ENCODE measurements at places on chromosomes 16 and 17. TPM values are rescaled to one million over a fixed set of nuclear protein-coding genes. Genes with fewer than 3 reads are reported as not detected.

SGCA gene
- 13.0 TPM for total RNA-seq

VAT1L gene
- total RNA-seq = not detected

AHSP gene
- total RNA-seq = not detected

CCL14 gene
- not detected for total RNA-seq

BIRC5 gene
- 11.9 TPM for total RNA-seq

NUPR1 gene
- total RNA-seq = 124 TPM

SPIRE2 gene
- 4.1 TPM for total RNA-seq

DNA sequence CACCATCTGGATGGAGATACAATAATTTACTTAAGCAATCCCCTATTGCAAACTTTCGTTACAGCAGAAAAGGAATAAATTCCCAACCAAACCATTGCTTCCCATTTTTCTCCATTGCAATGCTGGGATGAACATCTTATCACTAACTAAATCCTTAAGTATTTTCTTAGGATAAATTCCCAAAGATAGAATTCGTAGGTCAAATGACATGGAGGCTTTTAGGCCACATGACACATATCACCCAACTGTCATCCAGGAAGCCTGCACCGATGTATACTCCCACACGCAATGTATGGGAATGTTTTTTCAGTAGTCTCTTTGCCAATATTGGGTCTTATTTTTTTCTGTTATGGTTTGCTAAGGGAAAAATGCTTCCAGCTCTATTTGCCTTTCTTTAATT, 1.6 kb upstream of the TLCD2 start:
- H3K36me3 ChIP-seq = peaks cover 21% of the 10 kb centered on the region
- H3K4me1 ChIP-seq = peaks cover 43% of the 10 kb centered on the region
- H3K4me3 ChIP-seq = no peak overlapping the region
- no peaks in the 10 kb centered on the region for H3K27me3 ChIP-seq

- no peaks in the 10 kb centered on the region for H3K36me3 ChIP-seq
- peaks cover 58% of the 10 kb centered on the region for H3K4me1 ChIP-seq
- H3K27me3 ChIP-seq = no peaks in the 10 kb centered on the region
- no peak overlapping the region for H3K4me3 ChIP-seq
Observed at GRCh38 chr17:27538156-27538955, 82.1 kb downstream of the KSR1 start.

GRCh38 chr17:6712854-6713129, 377 bp downstream of the SLC13A5 start:
- H3K27ac ChIP-seq = no peak overlapping the region
- peaks cover 10% of the 10 kb centered on the region for H3K4me1 ChIP-seq
- H3K27me3 ChIP-seq = peaks cover 41% of the 10 kb centered on the region
- no peak for DNase-seq

- peak overlapping the region; percentile 20 for H3K27ac ChIP-seq
- H3K4me1 ChIP-seq = peaks cover 32% of the 10 kb centered on the region
- H3K27me3 ChIP-seq = no peaks in the 10 kb centered on the region
- H3K4me3 ChIP-seq = no peak overlapping the region
Observed at GRCh38 chr17:51059781-51060180, 60.9 kb downstream of the SPAG9 start.

DNA sequence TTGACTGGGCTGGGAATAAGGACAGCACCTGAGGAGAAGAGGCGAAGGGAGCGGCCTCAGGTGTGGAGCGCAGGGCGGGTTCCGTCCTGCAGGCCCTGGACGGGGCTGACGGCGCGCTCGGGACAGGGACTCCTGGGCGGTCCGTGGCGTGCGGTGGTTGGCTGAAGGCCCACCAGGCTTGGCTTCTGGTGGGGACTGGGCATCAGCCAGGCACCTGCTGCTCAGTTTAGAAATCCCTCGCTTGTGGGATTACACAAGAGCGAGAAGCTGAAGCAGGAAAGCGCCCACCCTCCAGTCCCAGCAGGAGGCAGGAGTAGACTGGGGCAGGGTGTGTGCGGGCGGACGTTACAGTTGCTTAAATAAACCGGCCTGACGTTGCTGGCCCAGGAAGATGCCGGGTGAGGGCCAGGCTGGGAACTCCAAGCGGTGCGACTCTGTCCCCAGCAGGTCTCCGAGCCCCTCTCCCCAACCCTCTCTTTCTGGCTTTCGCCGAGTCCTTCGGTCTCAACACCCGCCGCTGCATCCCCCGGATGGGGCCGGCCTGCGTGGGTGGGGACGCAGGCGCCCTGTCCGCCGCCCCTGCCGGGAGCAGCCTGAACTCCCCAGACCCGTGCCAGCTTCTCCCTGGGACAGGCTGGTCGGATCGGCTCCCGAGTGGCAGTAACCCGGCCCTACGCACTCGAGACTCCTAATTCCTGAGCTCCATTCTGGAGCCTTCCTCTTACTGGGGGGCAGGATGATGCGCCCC, 639 bp downstream of the MIF4GD start:
- peaks cover 8% of the 10 kb centered on the region for H3K36me3 ChIP-seq
- peaks cover 16% of the 10 kb centered on the region for H3K4me1 ChIP-seq
- H3K27me3 ChIP-seq = no peaks in the 10 kb centered on the region
- peak; percentile 89 for DNase-seq
- H3K4me3 ChIP-seq = peak overlapping the region; percentile 81

DNA sequence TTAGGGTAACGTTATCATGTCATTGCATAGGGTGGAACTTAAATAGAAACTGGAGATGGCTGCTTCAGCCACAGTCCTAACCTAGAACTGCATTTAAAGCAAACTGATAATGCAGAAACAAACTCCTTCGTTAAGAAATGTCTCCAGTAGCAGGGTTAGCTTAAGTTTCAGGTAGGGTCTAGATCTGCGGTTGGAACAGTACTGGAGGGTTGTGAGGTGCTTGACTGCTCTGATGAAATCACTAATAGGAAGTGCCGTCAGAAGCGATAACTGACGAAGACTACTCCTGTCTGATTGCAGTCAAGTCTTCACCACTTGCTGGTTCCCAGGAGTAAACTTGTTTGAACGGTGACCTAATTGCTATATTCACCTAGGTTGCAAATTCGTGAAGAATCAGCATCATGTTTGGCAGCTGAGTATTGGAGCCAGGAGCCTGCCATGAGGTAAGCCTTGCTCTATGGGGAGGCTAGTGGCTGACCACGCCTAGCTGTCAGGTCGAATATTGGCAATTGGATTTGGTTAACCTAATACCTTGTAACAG, 24.5 kb downstream of the TRPV2 start:
- no peak for DNase-seq
- H3K27me3 ChIP-seq = no peaks in the 10 kb centered on the region
- peaks cover 43% of the 10 kb centered on the region for H3K4me1 ChIP-seq
- peak overlapping the region; percentile 99 for H3K4me3 ChIP-seq
- H3K27ac ChIP-seq = peak overlapping the region; percentile 97

DNA sequence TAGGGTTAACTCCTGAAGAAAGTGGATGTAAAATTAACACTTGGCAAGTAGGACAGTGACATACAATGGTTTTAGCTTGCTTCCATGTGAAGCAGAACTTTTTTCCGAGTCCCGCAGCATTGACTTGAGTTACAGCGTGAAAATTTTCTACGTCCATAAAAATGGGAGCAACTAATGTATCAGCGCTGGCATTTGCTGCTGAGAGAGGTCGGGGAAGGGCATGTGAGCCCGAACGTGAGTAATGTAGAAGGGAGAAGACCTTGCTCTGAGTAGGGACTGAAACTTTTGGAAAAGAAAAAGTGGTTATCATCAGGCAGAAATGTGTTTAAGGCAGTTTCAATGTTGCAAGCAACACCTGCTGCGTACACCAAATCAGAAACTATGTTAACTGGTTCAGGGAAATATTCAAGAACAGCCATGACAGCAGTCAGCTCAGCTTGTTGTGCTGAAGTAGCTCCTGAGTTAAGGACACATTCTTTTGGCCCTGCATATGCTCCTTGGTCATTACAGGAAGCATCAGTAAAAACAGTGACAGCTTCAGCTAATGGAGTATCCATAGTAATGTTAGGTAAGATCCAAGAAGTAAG, 70.9 kb upstream of the ARL4D start:
- no peaks in the 10 kb centered on the region for H3K36me3 ChIP-seq
- H3K27ac ChIP-seq = no peak overlapping the region
- DNase-seq = no peak

DNA sequence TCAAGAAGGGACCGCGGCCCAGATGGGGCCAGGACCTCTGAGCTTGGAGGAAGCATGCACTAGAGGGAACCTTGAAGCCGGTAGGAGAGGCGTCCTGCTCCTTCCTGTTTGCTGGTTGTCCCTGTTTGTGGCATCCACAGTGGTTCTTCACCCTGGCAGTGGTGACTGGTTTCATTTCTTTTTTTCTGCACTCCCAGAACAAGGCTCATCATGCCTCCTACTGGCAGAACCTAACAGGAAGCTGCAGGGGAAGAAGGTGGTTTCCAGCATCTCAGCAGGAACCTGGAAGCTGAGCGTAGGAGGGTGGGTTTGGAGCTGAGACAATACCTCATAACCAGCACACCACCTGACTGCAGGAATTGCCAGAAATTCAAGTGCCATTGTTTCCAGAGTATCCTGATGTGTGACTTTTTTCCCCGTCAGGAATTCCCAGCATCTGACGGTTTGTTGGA, 5.8 kb downstream of the TMEM231 start:
- DNase-seq = no peak
- H3K4me1 ChIP-seq = peaks cover 5% of the 10 kb centered on the region
- H3K27me3 ChIP-seq = no peaks in the 10 kb centered on the region
- H3K27ac ChIP-seq = no peak overlapping the region
- H3K4me3 ChIP-seq = no peak overlapping the region

DNA sequence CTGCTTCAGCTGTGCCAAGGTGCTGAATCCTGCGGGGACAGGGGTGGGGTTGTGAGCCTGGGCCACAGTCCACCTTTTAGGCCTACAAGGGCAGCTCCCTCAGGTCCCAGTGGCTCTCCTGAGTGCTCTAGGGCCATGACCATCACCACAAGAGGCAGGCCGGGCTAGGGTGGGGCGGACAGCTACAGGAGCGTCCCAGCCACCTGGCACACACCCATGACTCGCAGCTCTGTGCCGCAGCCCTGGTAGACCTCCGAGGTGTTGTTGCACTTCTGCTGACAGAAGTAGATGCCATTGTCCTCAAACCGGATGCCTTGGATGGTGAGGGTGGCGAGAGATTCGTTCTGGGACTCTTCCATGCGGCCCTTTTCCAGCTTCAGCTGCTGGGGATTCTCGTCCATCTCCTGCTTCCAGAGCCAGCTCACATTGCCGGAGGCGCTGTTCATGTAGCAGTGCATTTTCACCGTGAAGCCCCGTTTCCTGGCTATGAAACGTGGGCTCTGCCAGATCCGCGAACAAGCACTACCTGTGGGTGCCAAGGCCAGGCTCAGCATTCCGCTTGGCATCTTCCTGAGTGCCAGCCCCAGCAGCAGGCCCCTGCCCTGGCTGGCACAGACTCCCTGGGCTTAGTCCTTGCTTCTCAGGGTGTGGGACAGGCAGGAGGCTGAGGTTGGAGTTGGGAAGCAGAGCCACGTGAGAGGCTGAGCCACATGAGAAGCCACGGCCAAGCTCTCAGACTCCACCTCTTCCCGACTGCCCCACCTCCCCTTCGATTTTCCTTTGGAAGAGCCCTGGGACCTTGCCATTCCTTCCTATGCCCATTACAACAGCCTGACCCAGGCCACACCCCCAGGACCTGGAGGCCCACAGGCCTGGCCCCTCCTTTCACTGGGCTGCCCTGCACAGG, 2.0 kb downstream of the CD79B start:
- peaks cover 4% of the 10 kb centered on the region for H3K4me1 ChIP-seq
- H3K27ac ChIP-seq = no peak overlapping the region
- no peaks in the 10 kb centered on the region for H3K36me3 ChIP-seq
- peaks cover 4% of the 10 kb centered on the region for H3K27me3 ChIP-seq
- H3K4me3 ChIP-seq = no peak overlapping the region

DNA sequence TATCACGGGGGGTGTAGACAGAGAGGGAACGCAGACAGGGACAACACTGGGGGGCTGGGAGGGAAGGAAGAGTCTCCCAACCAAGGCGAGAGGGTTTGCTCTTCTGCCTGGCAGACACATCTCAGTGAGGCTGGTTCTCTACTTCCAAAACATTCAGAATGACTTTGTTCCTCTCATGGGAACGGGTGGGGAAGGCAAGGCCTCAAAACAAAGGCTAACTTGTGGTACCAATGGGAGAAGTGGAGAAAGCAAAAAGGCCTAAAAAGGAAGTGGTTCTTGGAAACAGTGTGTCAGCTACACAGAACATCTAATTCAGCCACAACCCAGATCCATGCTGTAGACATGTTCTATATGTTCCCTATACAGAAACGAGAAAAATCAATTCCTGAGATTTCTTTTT, 7.5 kb downstream of the FLOT2 start:
- peaks cover 31% of the 10 kb centered on the region for H3K4me1 ChIP-seq
- DNase-seq = no peak
- no peak overlapping the region for H3K27ac ChIP-seq
- H3K27me3 ChIP-seq = no peaks in the 10 kb centered on the region
- H3K4me3 ChIP-seq = no peak overlapping the region
- H3K36me3 ChIP-seq = peaks cover 8% of the 10 kb centered on the region

DNA sequence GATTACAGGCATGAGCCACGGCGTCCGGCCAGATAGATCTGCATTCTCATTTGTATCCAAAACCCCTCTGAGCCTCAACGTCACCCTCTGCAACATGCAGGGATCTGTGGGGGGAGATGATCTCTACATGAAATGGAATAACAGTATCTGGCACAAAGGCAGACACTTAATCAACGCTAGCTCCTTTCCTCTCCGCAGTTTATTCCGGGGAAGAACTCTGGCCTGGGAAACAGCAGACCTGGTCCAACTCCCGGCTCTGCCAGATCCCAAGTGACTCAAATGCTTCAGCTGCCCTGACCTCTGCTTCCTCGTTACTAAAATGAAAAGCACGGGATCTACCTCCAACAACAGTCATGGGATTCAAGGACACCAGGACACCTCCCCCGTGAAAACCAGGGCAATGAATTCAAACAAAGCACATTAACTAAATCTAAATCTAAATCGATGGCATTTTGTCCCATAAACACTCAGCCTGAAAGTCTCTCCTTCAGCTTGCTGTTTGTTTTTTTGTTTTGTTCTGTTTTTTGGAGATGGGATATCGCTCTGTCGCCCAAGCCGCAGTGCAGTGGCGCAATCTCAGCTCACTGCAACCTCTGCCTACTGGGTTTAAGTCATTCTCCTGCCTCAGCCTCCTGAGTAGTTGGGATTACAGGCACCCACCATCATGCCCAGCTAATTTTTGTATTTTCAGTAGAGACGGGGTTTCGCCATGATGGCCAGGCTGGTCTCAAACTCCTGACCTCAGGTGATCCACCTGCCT, 78.2 kb downstream of the NXN start:
- no peaks in the 10 kb centered on the region for H3K27me3 ChIP-seq
- H3K36me3 ChIP-seq = peaks cover 10% of the 10 kb centered on the region
- peaks cover 73% of the 10 kb centered on the region for H3K4me1 ChIP-seq
- H3K4me3 ChIP-seq = no peak overlapping the region

- peaks cover 8% of the 10 kb centered on the region for H3K27me3 ChIP-seq
- peaks cover 3% of the 10 kb centered on the region for H3K4me1 ChIP-seq
- DNase-seq = no peak
Observed at GRCh38 chr17:10626390-10626789, 30.7 kb downstream of the MYH3 start.
